ENCODE measurements at places on chromosomes 7 and 10.

DNA sequence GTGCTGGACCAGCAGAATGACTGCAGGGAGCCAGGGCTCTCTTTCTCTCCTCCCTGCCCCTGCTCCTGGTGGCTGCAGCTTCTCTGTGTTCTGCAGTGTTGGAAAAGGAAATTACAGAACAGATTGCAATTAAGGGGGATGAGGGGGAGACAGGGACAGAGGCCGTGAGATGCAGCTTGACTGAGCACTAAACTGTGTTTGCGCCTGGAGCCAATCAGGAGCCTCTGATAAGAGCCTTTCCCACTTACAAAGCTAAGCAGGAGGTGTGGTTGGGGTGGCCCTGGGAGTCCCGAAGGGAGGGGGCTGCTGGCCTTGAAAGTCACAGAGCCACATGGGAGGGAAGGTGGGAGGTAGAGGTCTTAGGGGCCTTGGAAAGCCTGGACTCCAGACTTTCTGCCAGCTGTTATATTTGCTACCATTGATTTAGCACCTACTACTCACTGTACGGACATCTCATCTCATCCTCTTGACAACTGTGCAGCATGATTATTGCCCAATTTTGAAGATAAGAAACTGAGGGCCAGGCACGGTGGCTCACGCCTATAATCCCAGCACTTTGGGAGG is 26.7 kb downstream of the TRIM8 start:
- DNase-seq, result no peak

DNA sequence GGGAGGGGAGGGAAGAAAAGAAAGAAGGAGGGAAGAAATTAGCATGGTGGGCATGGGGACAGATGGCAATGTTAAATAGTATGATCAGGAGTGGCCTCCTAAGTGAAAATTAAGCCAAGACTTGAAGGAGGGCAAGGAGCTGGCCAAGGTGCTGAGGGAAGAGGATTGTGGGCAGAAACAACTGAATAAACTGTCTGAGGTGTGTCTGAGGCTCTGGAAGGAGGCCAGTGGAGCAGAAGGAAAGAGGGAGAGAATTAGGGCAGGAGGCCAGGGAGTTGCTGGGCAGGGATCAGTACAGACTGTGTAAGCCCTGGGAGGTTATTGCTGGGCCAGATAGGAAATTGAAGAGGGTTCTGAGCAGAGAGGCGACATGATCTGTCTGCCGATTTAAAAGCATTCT is 40.6 kb upstream of the VKORC1L1 start:
- no peak for DNase-seq

DNA sequence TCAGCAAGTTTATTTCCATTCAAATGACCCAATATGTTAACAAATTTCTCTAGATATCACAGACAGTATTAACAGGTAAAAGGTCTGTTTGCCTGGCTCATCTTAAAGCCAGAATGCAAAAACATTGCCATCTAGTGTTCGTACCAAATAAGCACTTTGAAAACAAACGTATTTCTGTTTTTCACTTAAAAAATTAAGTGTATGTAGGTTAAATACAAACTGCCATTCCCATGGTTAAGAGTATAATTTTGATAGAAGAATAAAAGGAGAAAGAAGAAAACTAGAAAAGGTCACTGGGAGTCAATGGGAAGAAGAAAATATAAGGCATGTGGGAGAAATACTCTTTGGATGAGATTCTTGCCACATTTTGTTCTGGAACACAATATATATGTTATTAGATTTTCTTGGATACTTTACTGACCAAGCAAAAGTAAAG is 51.0 kb downstream of the ORC5 start:
- no peak for DNase-seq

DNA sequence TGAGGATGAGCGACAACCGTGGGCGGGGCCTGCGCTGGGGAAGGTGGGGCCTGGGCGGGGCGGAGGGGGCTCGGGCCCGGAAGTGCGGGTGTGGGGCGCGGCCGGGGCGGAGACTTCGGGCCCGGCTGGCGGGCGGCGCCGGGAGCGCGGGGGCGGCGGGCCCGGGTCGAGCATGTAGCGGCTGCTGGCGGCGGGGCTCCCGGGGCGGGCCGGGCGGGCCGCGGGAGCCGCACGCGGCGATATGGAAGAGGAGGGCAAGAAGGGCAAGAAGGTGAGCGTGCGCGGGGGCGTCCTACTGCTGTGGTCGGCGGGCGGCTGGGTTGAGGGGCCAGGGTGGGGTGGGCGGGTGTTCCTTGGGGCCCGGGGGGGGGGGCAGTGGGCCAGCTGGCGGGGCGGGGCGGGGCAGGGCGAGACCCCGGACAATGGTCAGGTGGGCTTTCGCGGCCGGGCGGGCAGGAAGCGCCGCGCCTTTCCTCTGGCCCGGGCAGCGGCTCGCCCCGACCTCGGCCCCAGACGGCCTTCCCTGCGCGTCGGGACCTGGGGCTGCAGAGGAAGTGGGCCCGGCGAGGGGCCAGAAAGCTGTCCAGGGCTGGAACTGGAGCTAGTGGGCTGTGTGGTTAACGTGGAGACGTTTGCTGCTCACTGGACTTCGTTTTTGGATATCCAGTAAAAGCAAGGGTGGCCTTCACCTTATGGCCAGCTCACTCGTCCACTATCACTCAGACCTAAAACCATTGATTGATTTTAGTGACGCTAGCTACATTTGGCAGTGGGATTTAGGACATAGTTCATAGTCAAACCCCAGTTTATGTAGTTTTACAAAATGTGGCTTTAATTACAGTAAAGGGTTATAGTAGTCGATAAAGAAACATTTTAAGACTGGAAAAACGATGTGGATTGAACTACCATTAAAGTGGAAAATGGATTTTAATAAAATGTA is at the start of gene CCM2:
TSS of gene CCM2 (plus strand) at position 109 of the 940 bp plus-strand sequence. CDS start at position 242, 133 bp downstream.
- no peak for DNase-seq

GRCh38 chr10:13969792-13970140 is 361.0 kb downstream of the FRMD4A start:
- DNase-seq, result peak; percentile 12

DNA sequence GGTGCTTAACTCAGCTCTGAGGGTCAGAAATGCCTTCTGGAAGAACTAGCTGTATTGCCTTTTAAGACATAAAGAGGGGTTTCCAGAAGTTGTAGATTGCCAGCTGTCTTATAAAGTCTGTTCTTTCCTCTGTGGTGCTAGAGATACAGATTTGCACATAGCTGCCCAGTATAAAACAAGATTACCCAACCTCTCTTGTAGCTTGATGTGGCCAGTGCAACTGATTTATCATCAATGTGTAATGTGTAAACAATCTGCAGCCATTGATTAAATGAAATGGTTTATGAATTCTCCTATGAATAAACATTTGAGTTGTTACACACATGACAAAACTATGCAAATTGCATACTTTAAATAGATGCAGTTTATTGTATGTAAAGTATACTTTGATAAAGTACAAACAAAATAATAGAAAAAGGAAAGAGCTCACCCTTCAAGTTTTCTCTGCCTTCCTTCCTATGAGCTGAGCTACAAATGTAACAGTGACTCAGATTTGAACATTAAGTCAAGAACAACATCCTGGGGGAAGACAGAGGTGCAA is 195.2 kb downstream of the TMEM26 start:
- no peak for DNase-seq

- DNase-seq, result no peak
Observed at GRCh38 chr10:63384001-63384400, 81.8 kb downstream of the JMJD1C start.

GRCh38 chr10:3654980-3655379 is 130.0 kb downstream of the KLF6 start:
- DNase-seq, result no peak

GRCh38 chr7:140242057-140243031 is 65.6 kb upstream of the KDM7A start:
- DNase-seq, result no peak

- no peak for DNase-seq
Observed at GRCh38 chr10:89846786-89847185, 145.4 kb downstream of the KIF20B start.

DNA sequence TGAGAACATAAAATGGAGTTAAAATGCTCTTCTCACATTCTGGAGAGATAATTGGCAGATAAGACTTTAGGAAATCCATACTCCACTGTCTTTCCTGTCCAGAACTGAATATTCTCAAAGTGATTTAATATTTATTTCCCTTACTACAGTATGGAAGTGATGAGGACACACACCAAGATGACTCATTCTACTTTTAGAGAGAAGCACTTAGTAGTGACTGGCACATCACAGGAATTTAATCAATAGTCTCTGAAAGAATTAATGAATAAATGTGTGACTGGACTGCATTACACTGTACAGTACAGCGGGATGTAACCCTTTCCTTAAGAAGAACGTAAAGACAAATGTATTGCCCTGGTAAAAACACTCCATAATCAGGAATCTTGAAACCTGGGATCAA is 116.7 kb downstream of the SEMA3E start:
- no peak for DNase-seq

GRCh38 chr10:24850727-24851296 is 101.6 kb downstream of the PRTFDC1 start:
- no peak for DNase-seq

DNA sequence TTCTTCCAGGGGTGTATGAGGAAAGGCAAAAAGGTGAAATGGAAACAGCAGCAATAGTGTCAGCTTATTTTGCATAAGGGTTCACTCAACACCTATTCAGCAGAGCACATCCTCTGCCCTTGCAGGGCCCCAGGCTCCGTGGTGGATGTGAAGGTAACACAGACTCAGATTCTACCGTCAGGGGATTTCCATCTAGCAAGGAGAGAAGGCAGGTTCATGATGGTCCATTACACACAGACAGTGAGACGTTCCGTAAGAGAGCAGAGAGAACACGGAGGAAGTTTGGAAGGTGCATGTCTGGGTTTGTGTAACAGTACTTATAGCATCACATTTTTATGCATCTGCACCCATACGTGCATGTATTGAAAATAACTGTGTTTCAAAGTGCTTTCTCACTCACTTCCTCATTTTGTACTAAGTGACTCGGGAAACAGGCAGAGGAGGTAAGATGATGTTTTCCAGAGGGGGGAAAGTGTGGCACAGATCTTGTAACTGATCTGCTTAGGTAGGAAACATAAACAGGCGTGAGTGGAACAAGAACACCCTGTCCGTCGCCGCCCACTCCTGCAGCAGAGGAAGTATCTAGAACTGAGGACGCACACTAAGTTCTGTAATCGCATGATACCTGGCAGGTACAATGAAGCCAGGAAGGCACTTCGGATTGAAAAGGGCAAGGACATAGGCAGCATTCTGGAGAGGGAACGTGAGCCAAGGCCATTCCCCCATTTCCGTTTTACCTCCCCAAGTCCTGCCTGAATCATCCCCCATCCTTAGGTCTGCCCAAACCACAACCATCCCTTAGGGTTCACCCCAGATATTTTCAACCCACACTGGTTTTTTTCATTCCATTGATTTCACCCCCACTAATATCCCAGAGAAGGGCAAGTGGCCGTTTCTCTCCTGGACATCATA is 1.0 kb upstream of the ENO4 start:
- DNase-seq, result no peak
